ENCODE measurements at places on chromosomes 5 and 9.

GRCh38 chr9:131530920-131531832 is at the start of gene UCK1:
Gene UCK1 (minus strand): TSS chr9:131531263. CDS start chr9:131531174, 89 bp downstream.
- peak; percentile 63 for DNase-seq

- no peak for DNase-seq
Measured at GRCh38 chr5:156824800-156825199, 25.3 kb upstream of the PPP1R2B start.

GRCh38 chr9:137310189-137311052 is 8.3 kb upstream of the NRARP start:
- no peak for DNase-seq

DNA sequence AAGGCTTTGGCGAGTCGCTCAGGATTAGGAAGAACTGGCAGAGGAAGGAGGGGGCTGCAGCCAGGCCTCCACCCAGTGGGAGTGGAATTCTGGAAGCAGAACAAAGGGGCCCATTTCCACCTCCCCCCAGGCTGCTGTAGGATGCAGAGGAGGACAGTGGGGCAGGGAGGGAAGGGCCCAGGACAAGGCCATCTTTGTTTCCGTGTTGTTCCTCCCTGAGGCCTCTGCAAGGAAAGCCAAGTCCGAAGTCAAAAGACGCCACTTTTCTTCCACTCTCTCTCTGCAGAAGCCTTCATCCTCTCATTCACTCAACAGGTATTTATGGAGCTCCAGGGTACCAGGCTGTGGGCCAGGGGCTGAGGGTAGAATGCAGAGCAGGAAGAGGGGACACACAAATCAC is 70.7 kb downstream of the ENTREP1 start:
- no peak for DNase-seq

- DNase-seq = no peak
Measured at GRCh38 chr5:74212336-74212735, 428.2 kb downstream of the ENC1 start.
